ENCODE measurements at places on chromosomes 2 and 18.

DNA sequence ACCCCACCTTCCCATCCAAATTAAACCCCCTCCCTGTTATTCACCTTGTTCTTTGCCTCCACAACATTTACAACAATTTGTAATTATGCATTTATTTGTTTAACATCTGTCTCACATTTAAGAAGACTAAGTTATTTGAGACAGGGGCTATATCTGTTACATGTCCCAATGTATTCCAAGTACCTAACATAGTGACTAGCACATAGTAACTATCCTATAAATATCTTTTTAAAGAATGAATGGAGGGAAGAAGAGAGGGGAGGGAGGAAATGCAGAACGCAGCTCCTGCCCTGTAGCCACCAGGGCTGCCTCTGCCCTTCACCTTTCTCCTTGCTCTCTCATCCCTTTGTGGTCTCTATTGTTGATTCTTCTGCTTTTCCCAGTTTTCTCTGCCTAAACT, 40.6 kb downstream of the HDHD2 start:
- no peak for DNase-seq

DNA sequence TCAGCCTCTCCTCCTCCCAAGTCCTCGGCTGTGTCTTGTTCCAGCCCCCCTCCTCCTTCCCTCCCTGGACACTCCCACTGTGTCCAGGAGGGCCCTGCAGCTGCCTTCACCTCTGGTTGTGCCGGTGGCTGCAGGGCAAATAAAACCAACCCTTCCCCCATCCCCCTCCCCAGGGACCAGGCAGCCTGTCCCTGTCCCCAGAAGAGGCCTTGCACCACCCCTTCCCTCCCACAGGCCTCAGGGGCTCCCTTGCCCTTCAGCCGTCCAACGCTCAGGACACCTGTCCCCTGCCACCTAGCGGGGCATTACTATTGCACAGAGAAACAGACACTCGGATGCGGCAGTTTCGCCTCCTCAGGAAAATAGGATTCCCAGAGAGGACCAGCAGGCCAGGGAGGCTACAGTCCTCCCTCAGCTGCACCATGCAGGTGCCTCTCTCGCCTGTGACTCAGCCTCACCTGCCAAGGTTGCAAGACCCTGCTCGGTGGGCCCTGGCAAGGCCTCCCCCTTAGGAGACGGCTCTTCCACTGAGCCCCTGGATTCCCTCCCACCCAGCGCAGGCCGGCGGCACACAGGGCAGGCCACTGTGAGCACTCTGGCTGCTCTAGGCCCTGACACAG, 5.5 kb upstream of the GPC1 start:
- DNase-seq, result no peak

- no peak for DNase-seq
Observed at GRCh38 chr2:42361728-42362283, 789 bp upstream of the COX7A2L start.

GRCh38 chr2:29100564-29100963, 14.7 kb upstream of the CLIP4 start:
- no peak for DNase-seq

- no peak for DNase-seq
Observed at GRCh38 chr2:134137182-134137611, 116.7 kb upstream of the MGAT5 start.

GRCh38 chr18:22606563-22607283, 189.0 kb upstream of the CTAGE1 start:
- DNase-seq, result no peak

- no peak for DNase-seq
Observed at GRCh38 chr2:43087413-43087812, 139.0 kb downstream of the ZFP36L2 start.

DNA sequence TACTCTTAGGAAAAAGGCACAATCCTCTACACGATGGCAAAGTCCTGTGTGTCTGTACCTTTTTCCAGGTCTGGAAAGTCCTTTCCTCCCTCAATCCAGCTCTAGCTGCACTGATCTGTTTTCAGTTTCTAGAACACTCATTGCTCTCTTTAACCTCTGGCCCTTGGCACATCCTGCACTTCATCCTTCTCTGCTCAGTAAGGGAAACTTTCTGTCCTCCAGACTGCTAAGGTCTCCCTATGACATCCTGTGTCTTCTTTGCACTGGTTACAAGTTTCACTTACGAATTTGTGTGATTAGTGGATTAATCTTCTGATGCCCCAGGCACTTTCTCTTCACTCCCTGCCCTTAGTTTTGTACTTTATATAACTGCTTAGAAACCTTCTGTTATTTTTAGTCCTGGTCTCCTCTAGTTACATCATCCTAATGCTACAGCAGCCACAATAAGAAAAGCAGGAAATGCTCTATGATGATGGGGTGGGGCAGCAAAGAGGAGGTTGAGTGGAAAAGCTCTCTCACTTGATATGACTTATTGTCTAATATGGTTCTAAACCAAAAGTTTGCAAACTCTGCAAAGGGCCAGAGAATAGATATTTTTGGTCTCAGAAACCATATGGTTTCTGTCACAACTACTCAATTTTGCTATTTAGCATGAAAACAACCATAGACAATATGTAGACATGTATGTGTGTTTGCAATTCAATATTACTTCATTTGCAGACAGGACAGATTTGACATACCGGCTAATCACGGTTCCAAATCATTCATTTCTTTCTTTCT, 568.2 kb downstream of the THSD7B start:
- no peak for DNase-seq

GRCh38 chr2:188235364-188235763, 56.3 kb upstream of the GULP1 start:
- DNase-seq, result no peak
